HL-60 (cell line): ENCODE measurements at places on chromosomes 5 and 9.

GRCh38 chr9:121819428-121820231, 168.2 kb downstream of the DAB2IP start:
- DNase-seq: no peak

DNA sequence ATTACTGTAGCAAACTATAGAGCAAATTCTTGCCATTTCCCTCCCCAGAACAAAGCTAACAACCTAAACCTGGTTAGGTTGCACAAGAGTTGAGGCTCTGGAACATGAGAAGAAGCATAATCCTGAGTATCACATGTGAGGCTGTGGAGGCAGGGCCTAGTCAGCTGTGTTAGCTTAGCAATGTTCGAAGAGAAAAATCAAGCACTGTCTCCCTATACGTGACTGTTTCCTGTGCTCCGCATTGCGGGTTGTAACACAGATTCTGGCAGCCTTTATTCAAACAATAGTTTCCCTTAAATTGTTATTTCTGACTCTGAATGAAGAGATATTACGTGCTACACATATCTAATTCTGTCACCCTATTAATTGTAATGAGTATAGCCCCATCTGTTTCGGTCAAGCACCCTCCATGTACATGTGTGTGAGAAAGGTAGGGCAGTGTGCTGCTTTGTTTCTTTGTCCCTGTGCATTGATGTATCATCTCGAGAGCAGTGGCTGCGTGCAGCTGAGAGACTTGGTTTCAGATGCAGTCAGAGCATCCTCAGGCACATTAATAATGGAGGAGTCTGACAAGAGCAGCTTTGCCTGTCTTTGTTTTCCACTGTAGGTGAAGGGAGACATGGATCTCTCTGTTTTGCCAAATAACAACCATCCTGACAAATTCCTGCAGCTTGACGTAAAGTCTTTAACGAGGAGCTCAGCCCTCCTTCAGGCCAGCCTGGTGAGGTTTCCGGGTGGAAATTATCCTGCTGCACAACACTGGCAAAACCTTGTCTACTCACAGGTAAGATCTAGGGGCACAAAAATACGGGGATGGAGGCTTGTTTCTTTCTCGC, at the start of gene MINAR2:
MINAR2 (plus strand) TSS at position 523 of the 836 bp plus-strand sequence; CDS start at position 620, 97 bp downstream.
- DNase-seq: no peak

DNA sequence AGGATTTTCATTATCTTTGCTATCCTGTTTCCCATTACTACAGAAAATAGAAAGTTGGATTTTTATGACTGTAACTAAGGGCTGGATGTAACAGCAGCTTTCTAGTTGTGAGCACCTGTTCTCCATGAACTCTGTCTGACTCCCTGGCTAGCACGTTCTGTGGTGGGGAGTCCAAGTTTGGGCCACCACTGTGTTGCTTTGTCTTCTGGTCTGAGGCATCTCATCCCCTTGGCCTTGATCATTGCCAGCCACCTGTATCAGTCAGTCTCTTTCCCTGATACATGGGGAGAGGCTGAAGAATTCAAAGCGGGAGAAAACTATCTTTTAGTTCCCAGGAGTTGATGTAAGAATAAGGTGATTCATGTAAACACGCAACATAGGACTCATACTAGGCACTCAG, 33.4 kb downstream of the WDR70 start:
- DNase-seq: no peak

DNA sequence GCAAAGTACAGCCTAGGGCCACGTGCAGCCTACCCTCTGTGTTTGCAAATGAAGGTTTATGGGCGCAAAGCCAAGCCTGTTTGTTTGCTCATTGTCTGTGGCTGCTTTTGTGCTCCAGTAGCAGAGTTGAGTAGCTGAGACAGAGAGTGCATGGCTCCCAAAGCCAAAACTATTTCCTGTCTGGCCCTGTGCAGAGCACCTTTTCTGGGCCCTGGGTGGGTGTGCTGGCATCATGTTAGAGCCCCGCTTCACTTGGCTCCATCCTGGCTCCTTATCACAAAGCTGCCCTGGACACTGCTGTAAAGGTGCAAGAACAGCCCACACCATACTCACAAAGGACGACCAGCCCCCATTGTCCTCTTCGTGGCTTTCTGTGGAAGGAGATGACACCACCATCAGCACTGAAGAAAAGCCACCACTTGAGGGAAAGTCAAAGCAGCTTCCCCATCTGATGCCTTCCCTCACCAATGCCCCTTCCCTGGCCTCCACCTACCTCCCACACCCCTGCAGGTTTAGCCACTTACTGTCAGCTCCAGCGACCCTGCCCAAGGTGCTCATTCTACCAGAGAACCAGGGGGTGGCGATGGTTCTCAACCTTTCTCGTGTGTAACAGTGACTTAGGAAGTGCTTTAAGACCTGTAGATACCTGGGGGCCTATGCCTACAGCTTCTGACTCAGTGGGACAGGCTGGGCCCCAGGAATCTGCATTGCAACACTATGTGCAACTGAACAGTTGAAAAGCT, 23.4 kb downstream of the LCP2 start:
- DNase-seq: no peak

DNA sequence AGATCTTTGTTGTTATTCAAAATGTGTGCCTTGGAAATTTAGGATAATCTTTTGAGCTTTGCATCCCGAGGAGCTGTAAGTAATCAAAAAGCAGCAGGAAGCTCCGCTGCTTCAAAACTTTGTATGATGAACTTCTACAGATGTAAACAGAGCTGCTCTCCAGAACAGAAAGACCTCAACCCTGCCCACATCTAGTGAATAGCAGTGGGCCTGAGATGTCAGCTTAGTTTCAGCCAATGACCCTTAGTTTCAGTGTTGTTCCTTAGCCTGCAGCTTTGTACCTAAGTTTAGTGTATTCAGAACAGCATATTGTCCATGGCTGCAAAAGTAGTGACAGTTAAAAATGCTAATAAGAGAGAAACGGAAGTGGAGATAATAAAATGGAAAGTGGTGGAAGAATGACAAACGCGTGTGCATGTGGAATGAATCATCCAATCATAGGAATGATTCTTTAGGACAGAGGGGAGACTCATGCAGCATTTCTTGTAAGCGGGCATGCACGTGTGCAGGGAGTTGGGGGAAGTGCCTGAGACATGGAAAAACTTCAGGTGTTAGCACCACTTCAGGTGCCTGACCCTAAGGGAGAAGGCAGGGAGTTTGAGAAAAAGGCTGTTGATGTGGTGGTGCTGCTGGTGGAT, 24.9 kb downstream of the SNX24 start:
- DNase-seq: no peak

DNA sequence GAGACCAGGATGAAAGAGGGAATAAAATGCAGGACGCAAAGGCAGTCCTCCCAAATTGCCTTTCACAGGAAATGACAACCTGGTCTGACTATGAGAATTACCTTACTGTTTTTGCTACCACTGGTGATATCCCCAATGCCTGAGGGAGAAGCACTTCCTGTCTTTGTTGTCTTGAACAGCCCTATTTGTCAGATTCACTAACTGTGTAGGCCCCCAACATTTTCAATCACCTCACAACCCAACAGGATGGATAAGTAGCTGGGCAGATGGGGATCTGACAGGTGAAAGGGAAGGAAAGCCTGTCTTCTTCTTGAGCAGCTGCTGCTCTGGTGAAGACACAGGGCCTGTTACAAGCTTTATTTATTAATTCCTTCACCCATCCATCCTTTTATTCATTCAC, 9.7 kb downstream of the ESM1 start:
- DNase-seq: no peak

GRCh38 chr9:84940294-84940693, 270.8 kb downstream of the NTRK2 start:
- no peak for DNase-seq

- DNase-seq: no peak
Observed at GRCh38 chr9:8868632-8869031, 1069.1 kb upstream of the DMAC1 start.

GRCh38 chr5:112681481-112681908, 56.2 kb upstream of the APC start:
- DNase-seq: no peak

DNA sequence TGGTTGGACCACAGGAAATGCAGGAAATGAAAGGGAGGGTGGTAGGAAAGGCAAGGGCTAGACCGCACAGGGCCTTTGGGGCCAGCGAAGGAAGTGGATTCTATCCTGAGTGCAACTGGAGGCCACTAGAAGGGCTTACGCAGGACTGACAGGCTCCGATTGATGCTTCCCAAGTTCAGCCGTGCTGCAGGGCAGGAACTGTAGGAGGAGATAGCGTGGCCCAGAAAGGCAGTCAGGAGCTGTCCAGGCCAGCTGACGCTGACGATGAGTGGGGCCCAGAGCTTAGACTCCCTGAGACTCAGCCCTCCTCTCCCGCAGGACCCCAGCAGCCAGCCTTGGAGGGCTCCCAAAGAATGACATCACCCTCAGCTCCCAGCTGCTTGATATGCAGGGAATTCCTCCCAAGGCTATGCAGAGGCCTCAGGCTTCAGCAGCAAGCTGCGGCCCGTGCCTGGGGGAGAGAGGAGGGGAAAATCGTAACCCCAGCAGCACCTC, 48.8 kb downstream of the KCNIP1 start:
- no peak for DNase-seq

GRCh38 chr9:28206280-28206679, 633.0 kb upstream of the C9orf72 start:
- no peak for DNase-seq

DNA sequence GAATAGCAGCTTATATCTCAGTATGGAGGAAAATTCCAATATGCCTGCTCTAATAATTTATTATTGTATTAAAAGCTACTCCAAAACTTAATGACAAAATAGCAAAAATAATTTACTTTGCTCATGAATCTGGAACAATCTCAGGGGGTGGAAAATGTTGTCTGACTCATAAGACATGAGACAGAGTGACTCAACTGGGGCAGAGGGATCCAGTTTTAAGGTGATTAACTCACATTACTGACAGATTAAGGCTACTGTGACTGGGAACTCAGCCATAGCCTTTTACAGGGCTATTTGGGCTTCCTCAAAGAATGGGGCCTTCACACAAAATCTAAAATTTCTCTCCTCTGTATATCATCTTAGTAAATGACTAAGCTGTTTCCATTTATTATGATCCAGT, 1172.9 kb downstream of the CDH12 start:
- no peak for DNase-seq

GRCh38 chr5:145942201-145942600, 5.8 kb downstream of the SH3RF2 start:
- no peak for DNase-seq

- no peak for DNase-seq
Observed at GRCh38 chr5:4547547-4547946, 592.6 kb upstream of the ADAMTS16 start.

- no peak for DNase-seq
Observed at GRCh38 chr5:7412409-7412808, 16.5 kb downstream of the ADCY2 start.

DNA sequence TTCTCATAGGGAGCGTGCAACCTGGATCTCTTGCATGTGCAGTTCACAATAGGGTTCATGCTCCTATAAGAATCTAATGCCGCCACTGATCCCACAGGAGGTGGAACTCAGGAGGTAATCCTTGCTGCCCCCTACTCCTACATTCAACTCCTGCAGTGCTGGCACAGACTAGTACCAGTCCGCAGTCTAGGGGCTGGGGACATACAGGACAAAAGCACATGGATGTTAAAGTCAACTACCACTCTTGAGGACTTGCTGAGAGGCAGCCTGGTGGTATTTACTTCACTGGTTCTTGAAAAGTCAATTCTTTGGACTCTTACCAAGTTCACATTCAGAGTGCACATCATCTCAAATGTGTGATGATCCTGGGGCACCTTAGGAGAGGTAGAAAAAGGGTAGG, 33.0 kb downstream of the MTMR12 start:
- no peak for DNase-seq

- peak; percentile 12 for DNase-seq
Observed at GRCh38 chr9:70639853-70640814, 225.7 kb upstream of the KLF9 start.

DNA sequence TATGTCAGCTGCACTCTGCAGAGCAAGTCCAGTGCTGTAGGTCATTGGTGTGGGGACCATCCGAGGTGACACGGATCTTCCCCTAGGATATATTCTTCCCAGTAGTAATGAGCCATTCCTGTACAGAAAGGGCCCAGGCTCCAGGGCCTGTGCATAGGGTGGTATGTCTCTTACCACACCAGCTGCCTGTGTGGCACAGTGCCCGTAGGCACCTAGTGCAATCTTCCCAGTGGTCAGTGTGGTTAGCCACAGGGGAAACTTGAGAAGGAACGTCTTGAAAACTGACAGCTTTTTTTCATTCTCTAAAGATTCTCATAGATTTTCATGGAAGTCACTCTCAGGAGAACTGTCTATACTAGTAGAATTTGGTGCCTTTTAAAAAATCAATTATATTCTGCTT, 39.8 kb downstream of the CYSTM1 start:
- DNase-seq: peak; percentile 45

DNA sequence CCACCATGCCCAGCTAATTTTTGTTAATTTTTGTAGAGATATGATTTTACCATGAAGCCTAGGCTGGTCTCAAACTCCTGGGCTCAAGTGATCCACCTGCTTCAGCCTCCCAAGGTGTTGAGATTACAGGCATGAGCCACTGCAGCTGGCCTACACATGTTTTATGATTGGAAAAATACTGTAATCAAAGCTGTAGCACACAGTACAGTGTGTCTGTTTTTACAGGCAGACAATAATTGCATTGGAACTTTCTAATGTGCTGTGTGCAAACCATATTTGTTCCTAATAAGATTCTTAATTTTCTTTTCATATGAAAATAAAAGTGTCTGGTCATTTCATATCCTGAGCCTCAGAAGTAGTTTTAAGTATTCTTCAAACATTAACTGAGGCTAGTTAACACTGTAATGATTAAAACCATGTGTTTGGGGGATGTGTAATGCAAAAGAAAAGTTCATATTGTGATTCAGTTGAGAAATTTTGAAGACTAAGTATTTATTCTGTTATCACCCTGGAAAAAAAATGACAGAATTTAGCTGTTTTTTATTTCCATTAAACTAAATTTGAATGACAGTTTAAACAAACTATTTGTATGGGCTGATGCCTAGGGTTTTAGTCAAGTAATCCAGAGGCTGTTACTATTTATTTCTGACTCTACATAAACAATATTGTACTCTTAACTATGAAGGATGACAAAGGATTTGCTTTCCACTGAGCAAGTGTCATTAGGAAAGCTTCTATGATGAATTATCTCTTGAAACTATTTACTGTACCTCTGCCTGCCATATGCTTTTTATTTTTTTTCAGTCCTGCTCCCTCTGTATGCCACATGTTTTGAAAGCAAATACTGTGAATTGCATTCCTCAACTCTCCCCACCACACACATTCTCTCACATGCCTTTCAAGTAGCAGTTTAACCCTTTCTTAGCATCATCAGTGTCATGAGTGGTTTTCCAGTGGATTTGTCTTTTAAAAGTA, 111.5 kb downstream of the MTREX start:
- DNase-seq: no peak

DNA sequence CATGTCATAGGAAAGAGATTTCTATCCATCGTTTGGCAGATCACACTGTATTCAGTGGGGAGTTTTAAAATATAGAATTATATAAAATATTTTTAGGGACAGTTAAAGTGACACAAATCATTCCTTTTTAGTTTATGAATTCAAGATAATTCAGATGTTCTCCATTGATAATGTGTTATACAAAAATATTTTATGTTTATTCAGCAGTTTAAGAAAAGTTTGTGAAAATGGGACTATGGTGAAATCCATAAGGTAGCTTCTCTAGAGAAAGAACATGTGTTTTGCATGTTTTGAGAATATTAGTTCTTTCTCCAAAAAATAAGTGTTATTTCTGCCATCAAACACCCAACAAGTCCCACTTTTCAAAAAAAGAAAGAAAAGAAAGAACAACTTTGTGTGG, 122.9 kb downstream of the EMB start:
- no peak for DNase-seq

- no peak for DNase-seq
Observed at GRCh38 chr9:123432331-123433236, 76.6 kb downstream of the CRB2 start.
